Activated CD4-positive, alpha-beta T cell treated with anti-CD3 and anti-CD28 coated beads, Interleukin-2, amount 50 U/mL, for 4 hours (primary cell): ENCODE measurements at places on chromosomes 3 and 15.

GRCh38 chr3:13457593-13457992 is 22.5 kb upstream of the HDAC11 start:
- no peak for DNase-seq

DNA sequence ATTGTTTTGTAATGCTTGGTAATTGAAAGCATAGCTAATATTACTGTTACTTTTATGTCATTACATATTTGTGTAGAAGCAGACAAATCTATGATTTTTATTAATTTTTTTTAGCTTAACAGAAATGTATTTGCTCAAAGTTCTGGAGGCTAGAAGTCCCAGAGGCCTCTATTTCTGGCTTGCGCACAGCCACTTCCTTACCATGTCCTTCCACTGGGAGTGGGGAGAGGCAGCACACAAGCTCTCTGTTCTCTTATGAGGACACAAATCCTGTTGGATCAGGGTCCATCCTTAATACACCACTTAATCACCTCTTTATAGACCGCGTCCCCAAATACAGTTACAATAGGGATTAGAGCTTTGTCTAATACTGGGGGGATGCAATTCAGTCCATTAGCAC is 1061.4 kb downstream of the OTOL1 start:
- no peak for DNase-seq

- no peak for DNase-seq
These were observed 37.4 kb upstream of the AZI2 start for GRCh38 chr3:28386049-28386448.

- DNase-seq = no peak
These were observed 9.6 kb upstream of the RNF111 start for GRCh38 chr15:58977887-58978286.

GRCh38 chr15:50083424-50084025 is 35.5 kb downstream of the ATP8B4 start:
- no peak for DNase-seq

GRCh38 chr3:72728958-72729467 is 119.2 kb downstream of the SHQ1 start:
- no peak for DNase-seq

DNA sequence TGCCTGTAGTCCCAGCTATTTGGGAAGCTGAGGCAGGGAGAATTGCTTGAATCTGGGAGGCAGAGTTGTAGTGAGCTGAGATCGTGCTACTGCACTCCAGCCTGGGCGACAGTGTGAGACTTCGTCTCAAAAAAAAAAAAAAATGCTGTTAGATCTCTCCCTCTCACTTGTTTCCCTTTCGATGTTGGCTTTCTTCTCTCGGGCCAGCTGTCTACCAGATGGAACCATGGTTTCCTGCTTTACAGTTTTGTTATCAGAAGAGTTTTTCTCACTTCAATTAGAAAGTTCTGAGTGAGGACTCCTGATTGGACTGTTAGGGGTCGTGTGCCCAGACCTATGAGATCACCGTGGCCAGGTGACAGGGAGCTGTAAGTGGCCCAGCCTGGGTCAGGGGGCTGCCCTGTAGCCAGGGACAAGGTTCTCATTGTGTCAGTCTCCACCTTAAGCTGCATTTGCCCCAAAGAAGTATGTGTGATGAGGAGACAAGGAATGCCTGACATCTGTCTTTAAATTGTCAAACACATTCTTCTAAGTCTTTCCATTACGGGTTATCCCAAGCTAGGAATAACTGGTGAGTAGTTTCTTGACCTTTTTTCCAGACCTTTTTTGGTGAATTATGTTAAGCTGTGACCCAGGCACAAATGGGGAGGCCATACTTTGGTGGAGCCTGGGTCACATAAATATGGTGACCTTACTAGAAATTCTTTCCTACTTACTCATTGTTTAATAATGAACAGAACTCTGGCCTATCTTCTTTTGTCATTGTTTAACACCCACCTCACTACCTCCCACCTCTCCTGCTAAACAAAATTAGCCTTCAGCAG is 25.2 kb downstream of the SNAPC5 start:
- peak; percentile 23 for DNase-seq

- DNase-seq = no peak
These were observed 57.9 kb upstream of the SAMMSON start for GRCh38 chr3:69941439-69942176.

- no peak for DNase-seq
These were observed 22.9 kb upstream of the SLC4A7 start for GRCh38 chr3:27507111-27507510.

DNA sequence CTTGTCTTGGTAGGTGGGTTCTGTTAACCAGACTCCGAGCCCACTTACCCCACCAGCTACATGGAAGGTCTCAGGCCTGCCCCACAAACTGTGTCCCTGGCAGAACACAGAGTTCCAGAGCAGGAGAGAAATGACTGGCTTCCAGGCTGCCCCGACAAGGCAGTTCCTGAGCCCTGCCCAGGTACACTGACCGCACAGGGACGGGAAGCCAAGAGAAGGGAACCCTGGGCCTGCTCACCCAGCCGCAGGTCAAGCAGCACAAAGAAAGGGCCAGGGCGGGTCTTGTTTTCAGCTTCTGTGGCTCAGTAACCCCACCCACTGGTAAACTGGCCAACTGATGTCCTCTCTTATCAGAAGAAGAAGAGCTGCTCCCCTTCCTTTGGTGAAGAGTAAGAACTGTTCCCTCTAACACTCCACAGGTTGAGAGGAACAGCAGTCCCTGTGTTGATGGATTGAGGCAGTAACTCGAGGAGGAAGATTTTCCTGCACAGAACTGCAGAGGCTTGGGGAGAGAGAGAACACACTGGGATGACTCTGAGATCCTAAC is 68.4 kb downstream of the CRTC3 start:
- no peak for DNase-seq

DNA sequence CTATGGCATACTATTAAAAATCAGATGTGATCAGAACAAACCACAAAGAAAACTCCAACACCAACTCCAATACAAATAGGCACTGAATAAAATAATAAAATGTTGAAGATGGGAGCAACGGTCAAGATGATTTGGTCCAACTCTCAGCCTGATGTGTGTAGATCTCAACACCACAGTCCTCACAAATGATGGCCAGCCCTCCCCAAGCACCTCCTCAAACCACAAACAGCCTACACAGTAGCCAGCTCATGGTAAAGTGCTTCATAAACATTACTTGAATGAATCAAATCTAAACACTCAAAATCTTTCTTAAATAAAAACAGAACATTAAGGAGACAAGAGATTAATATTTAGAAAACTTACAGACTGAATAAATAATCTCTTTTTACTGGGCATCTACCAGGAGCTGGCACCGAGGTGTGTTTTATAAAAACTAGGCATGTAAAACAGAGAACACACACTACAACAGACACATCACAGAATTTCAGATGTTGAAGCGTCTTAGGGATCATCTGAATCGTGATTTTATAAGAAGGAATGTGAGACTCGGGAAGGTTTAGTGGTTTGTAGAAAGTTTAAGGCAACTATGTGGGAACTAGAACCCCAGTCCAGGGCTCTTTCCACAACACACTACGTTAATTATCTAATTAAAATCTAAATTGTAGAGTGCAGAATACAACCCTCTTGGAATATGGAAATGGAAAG is 102.4 kb downstream of the MYLK start:
- no peak for DNase-seq

DNA sequence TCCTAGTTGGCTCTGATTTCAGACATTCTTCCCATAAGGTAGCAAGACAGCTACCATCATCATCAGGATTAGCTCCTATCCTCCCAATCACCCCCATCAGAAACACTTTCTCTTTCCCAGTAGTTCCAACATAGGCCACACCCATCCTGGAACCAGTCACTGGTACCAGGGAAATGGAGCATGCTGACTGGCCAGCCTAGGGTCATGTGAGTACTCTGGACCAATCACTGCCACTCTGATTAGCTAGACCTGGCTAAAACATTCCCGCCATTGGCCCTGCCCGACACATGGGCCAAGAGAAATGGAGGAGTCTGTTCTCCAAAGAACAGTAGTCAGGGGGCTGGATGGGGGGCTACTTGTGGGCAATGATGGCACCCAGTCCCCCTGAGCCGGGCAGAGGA is 12.4 kb downstream of the EFCC1 start:
- no peak for DNase-seq
